ENCODE measurements at places on chromosomes 6 and 20. TPM values are rescaled to one million over a fixed set of nuclear protein-coding genes. Genes with fewer than 3 reads are reported as not detected.

DNA sequence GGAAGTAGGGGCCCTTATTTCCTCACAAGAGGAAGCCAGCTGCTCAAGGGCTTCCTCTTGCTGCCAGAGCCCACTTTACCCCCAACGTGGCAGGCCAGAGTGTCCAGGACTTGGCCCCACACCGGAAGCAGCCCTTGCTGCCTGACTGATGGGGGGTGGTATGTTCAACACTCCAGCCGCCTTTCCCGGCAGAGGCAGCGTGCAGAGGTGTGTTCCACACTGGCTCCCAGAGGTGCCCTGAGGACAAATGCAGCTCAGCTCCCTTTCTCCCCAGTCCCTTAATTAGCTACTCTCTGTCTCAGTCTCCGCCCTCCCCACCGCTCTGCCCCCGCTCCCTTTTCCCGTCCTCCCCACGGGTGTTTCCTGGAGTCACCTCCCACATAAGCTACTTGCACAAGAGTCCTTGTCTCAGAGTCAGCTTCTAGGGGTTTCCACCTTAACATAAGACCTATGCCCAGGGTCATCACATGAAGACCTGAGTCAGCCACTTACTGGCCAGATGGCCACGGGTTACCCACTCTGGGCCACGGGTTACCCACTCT lies 61.7 kb upstream of the SHLD1 start:
- no peak for DNase-seq

DNA sequence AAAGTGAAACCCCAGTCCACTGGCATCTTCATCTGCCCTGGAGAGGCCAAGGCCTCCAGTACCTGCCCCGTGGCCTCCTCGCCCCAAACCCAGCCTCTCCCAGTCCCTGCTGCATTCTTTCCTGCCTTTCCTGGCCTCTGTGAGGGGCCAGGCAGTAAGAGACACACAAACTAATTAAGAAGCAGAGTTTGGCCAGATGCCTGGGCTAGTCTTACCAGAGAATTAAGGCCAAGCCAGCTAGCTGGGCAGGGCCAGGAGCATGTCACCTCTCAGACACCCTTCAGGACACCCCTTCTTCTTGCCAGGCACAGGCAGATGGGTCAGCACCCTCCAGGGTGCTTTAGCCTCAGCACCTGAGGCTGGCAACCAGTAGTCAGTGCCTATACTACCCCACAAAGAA lies 2.4 kb downstream of the MDGA1 start:
- DNase-seq: no peak

- DNase-seq: peak; percentile 76
These were observed at the start of gene TGM2 for GRCh38 chr20:38165089-38165965. TSS of gene TGM2 (minus strand) at chr20:38165270. CDS start at chr20:38165198, 72 bp downstream.

- no peak for DNase-seq
These were observed 5.8 kb downstream of the SGK1 start for GRCh38 chr6:134312038-134312660.

The PBOV1 gene
- total RNA-seq: not detected

DNA sequence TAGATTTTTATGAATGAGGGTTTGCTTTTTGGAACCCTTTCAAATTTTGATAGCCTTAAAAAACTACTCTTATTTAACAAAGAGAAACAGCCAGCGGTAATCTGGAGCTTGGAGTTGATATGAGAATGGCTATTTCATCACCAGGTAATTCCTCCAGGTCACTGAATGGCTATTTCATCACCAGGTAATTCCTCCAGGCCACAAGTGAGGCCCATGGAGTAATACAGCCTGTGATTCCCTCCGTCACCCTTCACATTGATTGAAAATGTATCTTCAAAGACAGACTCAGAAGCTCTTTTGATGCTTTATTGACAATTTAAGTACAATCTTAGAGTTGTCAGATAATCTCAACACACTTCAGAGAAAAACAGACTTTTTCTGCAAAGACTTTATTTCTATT lies 73.3 kb upstream of the AGPAT4 start:
- no peak for DNase-seq

- DNase-seq: no peak
These were observed 84.0 kb downstream of the ESR1 start for GRCh38 chr6:151891524-151891923.

The IRAK1BP1 gene
- total RNA-seq: 8.0 TPM

The RAET1L gene
- total RNA-seq: not detected

DNA sequence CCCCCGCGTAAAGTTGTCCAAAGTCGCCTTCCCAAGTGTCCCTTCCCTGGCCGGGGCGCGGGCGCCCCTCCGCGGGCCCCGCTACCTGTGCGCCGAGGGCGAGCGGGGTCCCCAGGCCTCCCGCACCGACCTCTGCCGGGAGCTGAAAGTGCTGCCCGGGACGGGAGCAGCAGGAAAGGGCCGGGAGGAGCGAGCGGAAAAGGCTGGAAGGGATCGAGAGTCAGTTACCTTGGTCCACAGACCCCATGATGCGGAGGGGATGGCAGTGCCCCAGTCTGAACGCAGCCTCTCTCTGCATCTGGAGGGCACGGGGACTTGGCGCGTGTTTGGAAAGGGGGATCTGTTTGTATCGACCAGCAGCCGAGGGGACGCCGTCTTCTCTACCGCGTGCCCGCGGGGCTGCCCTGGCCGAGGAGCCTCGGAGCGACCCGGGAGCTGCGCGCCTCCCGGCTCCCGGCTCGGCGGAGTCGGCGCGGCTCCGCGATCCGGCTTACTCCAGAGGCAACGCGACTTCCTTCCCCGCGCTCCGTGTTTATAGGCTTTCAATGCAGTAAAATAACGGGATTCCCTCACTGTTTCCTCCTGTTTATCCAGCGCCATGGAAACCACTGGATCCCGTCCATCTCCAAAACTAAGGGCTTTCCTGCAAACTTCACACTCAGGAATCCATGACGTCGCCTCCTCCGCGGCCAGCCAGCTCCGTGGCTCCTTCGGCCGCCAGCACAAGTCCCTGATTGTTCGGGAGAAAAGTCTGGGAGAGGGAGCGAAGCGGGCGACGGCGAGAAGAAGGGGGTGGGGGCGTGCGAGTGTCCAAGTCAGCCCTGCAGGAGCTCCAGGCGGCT lies 20.0 kb upstream of the NFATC2 start:
- peak; percentile 82 for DNase-seq

GRCh38 chr20:6693178-6693807 lies 74.2 kb upstream of the BMP2 start:
- DNase-seq: no peak

The BPI gene
- total RNA-seq: not detected

The PLCB1 gene
- 48.3 TPM for total RNA-seq

The RSPO3 gene
- total RNA-seq: 4.1 TPM

The MEI4 gene
- 0.47 TPM for total RNA-seq

DNA sequence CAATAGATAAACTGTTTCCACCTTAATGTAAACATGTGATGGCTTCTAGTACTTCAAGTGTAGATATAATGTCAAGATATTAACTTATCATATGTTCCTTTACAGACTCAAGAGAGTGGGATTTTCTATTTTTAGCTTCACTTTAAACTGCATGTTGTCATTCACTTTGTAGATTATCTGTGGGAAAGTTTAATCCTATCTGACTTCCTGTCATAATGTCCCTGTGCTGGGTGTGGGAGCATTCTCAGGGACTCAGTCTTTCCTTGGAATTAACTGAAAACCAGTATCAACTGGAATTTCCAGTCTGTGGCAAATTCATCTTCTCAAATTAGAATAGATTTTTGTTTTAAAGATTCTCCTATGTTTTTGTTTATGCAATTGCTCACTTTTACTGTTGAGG lies 226.1 kb upstream of the FERMT1 start:
- DNase-seq: no peak

The TFEB gene
- total RNA-seq: 29.4 TPM

Measured in ureter (tissue), 1 donor.